ENCODE measurements at places on chromosomes 6 and 20.

DNA sequence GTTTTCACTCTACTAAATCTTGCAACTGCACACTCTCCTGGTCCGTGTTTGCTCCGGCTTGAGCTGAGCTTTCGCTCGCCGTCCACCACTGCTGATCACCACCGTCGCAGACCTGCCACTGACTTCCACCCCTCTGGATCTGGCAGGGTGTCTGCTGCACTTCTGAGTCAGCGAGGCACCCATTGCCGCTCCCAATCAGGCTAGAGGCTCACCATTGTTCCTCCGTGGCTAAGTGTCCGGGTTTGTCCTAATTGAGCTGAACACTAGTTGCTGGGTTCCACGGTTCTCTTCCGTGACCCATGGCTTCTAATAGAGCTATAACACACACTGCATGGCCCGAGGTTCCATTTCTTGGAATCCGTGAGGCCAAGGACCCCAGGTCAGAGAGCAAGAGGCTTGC lies 98.6 kb upstream of the GPR6 start:
- no peak overlapping the region for H3K27ac ChIP-seq
- H3K27me3 ChIP-seq = peaks cover 11% of the 10 kb centered on the region
- no peak overlapping the region for H3K4me3 ChIP-seq
- DNase-seq = no peak

- H3K27ac ChIP-seq = no peak overlapping the region
- peaks cover 1% of the 10 kb centered on the region for H3K27me3 ChIP-seq
- DNase-seq = no peak
- H3K36me3 ChIP-seq = no peaks in the 10 kb centered on the region
- H3K4me1 ChIP-seq = no peaks in the 10 kb centered on the region
Measured at GRCh38 chr20:52540509-52540908, 348.9 kb upstream of the ZFP64 start.

GRCh38 chr20:848193-848592 lies 14.7 kb downstream of the FAM110A start:
- no peak for DNase-seq
- peaks cover 27% of the 10 kb centered on the region for H3K36me3 ChIP-seq
- H3K4me3 ChIP-seq = no peak overlapping the region

DNA sequence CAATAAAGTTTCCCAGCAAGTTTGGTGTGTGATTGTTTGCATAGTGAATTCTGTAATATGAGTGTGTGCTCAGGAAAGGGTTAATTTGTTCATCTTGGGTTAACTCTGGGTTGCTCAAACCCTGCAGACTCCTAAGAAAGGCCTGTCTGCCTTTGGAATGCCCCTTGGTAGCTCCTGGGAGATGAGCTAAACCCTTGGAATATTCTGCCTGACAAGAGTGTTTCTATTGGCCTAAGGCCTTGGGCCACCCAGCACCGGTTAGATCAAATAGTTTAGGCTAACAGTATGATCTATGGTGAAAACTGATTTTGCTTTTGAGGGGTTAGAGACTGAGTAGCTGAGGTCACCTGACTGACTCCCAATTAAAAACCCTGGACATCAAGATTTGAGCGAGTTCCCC lies 248.3 kb downstream of the GRM1 start:
- H3K4me3 ChIP-seq = no peak overlapping the region
- no peak overlapping the region for H3K27ac ChIP-seq
- DNase-seq = no peak
- H3K36me3 ChIP-seq = no peaks in the 10 kb centered on the region
- H3K4me1 ChIP-seq = no peaks in the 10 kb centered on the region

DNA sequence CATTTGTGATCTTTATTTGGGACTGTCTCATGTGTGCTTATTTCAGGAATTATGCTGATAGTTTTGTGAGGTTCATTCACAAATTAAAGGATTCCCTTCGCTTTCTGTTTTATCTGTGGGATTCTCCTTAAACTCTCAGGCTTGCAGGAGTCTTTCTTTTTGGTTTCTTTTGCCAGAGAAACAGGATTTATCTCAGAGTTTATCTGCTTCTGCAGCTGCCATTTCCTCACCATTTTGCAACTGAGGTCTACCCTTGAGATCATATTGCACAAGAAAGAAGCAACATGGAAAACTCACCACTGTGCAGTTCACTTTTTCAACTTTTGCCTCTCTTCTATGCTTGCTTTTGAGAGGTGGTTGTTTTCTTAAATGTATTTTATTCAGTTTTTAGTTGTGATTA lies 201.0 kb downstream of the PRL start:
- no peak overlapping the region for H3K27ac ChIP-seq
- DNase-seq = no peak
- H3K4me1 ChIP-seq = no peaks in the 10 kb centered on the region
- no peak overlapping the region for H3K4me3 ChIP-seq
- no peaks in the 10 kb centered on the region for H3K27me3 ChIP-seq

DNA sequence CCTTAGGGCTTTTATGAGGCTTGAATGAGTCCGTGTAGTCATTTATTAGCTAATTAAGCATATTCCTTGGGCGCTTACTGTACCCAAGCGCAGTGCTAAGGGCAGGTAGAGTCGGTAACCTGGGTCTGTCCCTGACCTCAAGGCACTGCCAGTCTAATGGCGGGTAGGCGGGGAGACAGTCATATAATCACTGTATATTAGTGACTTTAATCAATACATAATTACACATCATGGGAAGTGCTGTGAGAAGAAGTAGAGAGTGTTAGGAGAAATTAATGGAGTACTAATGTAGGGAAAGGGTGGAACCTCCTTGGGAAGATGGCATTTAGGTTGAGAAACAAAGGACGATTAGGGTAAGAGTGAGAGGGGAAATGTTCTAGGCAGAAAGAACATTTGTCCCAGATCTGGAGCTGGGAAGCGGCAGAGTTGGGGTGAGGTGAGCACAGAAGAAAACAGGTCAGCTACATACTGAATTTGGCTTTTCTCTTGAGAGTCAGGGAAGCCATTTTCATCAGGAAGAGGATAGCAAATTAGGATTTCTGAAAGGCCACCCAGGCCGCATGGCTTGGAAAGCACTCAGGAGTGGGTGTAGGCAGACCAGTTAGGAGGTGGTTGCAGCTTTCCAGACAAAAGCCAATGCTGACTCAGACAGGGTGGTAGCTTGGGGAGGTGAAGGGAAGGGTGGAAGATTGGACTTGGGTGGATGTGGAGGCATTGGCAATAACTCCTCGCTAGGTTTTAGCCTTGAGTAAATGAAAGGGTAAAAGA lies 954 bp upstream of the BLCAP start:
- H3K36me3 ChIP-seq = peaks cover 7% of the 10 kb centered on the region
- peak overlapping the region; percentile 92 for H3K4me3 ChIP-seq
- H3K27ac ChIP-seq = peak overlapping the region; percentile 100
- H3K4me1 ChIP-seq = peaks cover 38% of the 10 kb centered on the region
- DNase-seq = no peak

- H3K27ac ChIP-seq = no peak overlapping the region
- no peak for DNase-seq
- no peaks in the 10 kb centered on the region for H3K36me3 ChIP-seq
- H3K4me3 ChIP-seq = no peak overlapping the region
- no peaks in the 10 kb centered on the region for H3K4me1 ChIP-seq
Measured at GRCh38 chr20:61937963-61938838, 127.5 kb downstream of the TAF4 start.

DNA sequence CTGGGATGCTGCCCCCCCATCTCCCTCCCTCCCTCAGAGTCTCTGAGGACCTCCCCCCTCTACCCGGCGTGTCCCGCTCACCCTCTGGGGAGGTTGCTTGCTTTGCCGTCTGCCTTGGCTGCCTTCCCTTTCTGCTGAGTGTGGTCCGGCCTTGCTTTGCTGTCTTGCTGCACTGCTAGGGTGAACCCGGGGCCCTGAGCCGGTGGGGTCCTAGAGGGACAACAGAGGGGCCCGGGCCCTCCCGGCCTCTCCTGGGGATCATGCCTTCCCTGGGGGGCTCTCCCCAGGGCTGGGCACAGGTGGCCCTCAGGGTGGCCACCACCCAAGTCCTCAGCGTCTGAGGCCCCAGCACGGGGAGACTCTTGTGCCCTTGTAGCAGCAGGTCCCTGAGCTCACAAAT lies 19.3 kb downstream of the SLCO4A1 start:
- H3K36me3 ChIP-seq = peaks cover 30% of the 10 kb centered on the region
- H3K4me1 ChIP-seq = peaks cover 4% of the 10 kb centered on the region
- no peak for DNase-seq
- H3K27ac ChIP-seq = no peak overlapping the region

GRCh38 chr6:55756531-55757031 lies 118.8 kb downstream of the BMP5 start:
- H3K27me3 ChIP-seq = no peaks in the 10 kb centered on the region
- H3K27ac ChIP-seq = no peak overlapping the region
- no peaks in the 10 kb centered on the region for H3K36me3 ChIP-seq
- no peak for DNase-seq
- no peak overlapping the region for H3K4me3 ChIP-seq
- H3K4me1 ChIP-seq = no peaks in the 10 kb centered on the region

DNA sequence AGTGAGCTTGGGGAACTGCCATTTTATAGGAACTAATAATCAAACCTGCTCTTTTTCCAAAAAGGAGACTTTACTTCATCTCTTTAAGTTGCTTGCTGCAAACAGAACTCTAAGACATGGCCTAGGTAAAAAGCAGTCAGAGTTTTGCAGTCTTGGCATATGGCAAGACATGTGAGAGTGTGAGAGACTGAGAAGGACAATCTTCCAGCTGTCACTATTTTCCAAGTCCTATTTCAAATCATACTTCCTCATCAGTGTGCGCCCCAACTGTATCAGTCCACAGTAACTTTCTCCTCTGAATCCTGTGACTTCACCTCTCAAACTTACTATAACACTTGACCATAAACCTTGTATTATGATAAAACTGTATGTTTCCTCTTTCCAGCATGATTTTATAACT lies 10.4 kb downstream of the CALHM6 start:
- no peaks in the 10 kb centered on the region for H3K36me3 ChIP-seq
- peaks cover 10% of the 10 kb centered on the region for H3K27me3 ChIP-seq
- no peak overlapping the region for H3K27ac ChIP-seq
- no peak for DNase-seq
- H3K4me1 ChIP-seq = peaks cover 28% of the 10 kb centered on the region
